ENCODE measurements at places on chromosomes 7 and 10.
A peak's percentile ranks its signal among the peaks of the same experiment; 100 is the strongest.

- DNase-seq = no peak
These were observed 36.5 kb downstream of the DDIT4 start for GRCh38 chr10:72310241-72310633.

- no peak for DNase-seq
These were observed 11.8 kb upstream of the PCGF5 start for GRCh38 chr10:91208642-91209041.

DNA sequence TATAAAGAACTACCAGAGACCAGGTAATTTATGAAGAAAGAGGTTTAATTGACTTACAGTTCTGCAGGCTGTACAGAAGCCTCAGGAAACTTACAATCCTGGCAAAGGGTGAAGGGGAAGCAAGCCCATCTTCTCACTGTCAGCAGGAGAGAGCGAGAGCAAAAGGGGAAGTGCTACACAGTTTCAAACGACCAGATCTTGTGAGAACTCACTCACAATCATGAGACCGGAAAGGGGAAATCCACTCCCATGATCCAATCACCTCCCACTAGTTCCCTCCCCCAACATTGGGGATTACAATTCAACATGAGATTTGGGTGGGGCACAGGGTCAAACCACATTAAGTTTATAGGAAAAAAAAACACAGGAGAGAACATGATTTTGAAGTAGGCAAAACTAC lies 222.1 kb upstream of the SHH start:
- no peak for DNase-seq

- DNase-seq = no peak
These were observed 540.0 kb downstream of the ETV1 start for GRCh38 chr7:13449460-13449859.

DNA sequence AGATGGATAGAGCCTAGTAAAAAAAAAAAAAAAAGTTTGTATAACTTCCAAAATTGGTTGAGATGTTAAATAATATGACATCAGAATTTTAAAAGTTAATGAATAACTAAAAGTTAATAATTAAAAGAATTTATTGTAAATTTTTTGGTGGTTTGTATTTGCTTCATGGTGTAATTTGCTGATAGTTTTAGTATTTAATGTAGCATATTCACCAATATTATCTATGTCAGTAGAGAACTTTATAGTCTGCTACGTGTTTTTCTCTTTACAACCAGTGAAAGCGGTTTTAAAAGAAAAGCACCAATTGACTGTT lies 51.8 kb upstream of the STEAP4 start:
- no peak for DNase-seq

GRCh38 chr10:86646933-86647332 lies 7.4 kb upstream of the OPN4 start:
- no peak for DNase-seq

GRCh38 chr10:29869593-29869992 lies 189.8 kb downstream of the JCAD start:
- no peak for DNase-seq

GRCh38 chr7:155533827-155534690 lies 12.3 kb downstream of the CNPY1 start:
- peak; percentile 18 for DNase-seq

DNA sequence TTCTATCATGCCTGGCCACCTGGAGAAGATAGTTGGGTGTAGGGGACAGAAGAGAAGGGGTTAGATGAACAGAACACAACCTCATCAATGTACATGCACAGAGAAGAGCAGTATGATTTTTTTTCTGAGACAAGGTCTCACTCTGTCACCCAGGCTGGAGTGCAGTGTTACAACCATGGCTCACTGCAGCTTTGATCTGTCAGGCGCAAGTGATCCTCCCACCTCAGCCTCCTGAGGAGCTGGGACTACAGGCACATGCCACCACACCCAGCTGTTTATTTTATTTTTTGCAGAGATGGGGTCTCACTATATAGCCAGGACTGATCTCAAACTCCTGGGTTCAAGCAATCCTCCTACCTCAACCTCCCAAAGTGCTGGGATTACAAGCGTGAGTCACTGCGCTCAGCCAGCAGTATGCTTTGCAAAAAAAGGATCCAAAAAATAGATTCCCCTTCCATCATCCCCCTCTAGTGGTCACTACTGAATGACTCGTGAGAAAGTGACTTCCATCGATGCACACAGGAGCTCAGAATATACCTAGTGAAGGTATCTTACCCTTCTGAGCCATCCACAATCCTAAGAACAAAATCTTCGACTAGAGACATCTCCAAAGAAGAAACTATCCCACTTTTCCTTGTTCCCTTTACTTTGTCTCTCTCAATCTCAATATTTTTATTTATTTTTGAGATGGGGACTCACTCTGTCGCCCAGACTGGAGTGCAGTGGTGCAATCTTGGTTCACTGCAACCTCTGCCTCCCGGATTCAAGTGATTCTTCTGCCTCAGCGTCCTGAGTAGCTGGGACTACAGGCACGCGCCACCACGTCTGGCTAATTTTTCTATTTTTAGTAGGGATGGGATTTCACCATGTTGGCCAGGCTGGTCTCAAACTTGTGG lies 21.0 kb downstream of the ZCWPW1 start:
- DNase-seq = peak; percentile 77

DNA sequence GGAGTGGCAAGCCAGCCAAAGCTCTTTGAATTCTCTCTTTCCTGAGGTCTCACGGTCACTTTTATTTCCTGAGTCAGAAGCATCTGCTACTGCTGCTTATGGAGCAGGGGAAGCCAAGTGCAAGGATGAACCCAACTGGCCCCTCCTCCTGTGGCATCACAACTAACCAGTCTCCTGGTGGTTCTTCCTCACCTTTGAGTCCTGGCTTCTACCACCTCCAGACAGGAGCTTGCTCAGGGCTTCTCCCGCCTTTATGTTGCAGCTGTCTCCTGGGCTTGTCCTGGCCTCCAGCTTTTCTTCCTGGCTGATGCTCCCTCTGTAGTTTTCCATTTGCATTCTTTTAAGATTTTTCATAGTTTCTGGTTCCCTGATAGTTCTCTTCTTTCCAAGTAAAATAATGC lies 349.7 kb upstream of the NRP1 start:
- DNase-seq = peak; percentile 34

DNA sequence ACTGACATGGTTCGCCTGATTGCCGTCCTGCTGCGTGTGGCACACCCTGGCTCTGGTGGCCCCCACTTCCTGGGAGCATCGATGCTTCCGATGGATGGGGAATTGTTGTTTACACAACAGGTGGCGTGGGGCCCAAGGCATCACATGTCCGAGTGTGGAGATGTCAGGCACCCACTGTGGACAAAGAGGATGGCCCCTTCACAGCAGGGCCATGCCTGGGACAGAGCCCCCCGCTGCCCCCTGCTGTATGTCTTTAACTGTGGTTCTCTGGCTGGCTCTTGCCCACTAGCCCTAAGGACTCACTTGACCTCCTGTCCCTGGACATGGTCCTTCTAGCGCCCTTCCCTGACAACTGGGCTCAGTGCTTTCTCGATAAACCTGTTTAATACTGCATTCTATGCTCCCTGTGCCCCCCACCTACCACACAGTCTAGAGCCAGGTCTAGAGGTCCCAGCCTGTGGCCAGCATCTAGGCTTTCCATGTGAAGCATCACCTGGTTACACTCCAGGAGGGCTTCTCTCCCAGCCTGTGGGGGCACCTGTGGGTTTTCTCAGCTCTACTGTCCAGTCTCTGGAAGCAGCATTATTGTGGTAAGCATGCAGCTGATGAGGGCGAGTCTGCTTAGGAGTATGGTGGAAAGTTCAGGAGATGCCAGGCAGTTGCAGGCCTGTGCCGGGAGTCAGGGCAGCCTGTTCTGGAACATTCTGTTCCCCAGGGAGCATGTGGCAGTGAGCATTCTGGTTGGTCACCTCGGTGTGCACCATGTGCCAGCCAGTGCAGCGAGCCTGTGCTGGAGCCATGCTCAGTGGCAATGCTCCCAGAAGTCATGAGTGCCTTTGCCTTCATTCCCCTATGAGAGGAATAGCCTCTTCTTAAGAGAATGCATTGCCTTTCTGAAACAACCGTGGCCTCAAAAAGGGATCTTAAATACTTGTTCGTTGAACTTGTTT lies 10.4 kb downstream of the ADCY1 start:
- no peak for DNase-seq

- DNase-seq = no peak
These were observed 53.7 kb downstream of the KIF5B start for GRCh38 chr10:32002531-32002930.

- no peak for DNase-seq
These were observed 768 bp upstream of the CPA1 start for GRCh38 chr7:130379532-130379920.

DNA sequence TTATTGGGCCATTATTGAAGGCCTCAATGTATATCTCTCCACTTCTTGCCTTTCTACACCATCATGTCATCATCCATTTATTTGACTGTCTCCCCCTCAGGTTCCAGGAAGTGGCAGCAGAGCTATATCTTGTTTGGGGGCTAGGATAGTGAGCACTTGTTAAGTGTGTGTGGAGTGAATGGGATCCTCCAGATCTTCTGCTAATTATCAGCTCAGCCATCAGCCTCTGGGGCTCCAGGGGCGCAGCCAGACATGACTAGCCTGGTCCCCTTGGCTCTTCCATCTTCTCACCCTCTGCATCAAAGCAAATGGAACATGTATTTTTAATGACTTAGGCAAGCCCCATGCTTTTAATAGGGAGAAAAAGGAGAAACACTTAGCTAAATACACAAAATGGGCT lies 176.5 kb downstream of the ARHGAP12 start:
- no peak for DNase-seq

- no peak for DNase-seq
These were observed 45.9 kb upstream of the ELAPOR2 start for GRCh38 chr7:87105401-87105800.

DNA sequence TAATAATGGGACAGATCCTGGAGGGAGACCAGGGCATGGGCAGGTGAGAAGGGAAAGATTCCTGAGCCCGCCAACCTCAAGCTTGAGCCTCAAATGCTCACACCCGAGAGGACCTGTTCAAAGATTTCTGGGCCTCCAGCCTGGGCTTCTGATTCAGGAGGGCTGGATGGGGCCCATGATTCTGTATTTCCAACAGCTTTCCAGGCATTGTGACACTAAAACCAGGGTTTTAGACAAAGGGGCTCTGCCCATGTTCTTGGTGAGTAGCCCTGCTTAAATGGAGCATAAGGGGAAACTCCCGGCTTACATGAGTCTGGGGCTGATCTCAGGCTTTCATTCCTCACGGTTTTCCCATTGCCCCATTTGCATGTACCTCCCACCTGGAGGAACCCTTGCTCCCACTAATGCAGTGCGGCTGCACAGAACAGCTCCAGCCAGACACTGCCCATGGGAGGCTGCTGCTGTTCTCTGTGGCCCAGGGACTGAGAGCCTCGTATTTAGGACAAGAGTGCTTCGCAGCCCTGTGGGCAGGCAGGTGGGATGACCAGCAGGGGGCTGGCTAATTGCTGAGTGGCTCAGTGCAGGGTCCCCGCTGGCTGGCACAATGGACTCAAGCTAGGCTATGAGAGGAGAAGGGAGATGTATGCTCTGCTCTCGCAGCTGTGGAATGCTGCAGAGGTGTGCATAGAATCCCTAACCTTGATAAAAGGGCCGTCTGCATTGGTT lies 135.3 kb upstream of the COBL start:
- DNase-seq = no peak

GRCh38 chr7:42492920-42493319 lies 255.9 kb upstream of the GLI3 start:
- no peak for DNase-seq

GRCh38 chr7:24197852-24198251 lies 86.1 kb upstream of the NPY start:
- DNase-seq = peak; percentile 61

GRCh38 chr7:56110611-56111010 lies 4.3 kb upstream of the CHCHD2 start:
- no peak for DNase-seq

DNA sequence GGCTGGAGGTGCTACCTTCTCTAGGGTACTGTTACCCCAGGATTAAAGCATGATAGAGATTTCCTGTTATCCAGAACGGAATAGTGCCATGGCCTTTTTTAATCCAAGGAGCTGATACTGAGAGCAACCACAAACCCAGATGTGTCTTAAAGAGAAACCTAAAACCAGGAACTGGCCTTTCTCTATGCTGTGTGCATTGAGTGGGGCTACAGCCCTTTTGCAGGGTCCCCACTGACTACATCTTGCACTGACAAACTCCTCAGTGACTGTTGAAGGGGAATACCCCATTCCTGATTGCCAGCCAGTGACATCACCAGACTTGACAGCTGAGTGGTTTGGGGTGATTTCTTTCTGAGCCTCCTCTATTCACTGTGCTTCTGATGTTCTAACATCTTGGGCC lies 81.9 kb upstream of the CAPZA2 start:
- no peak for DNase-seq

DNA sequence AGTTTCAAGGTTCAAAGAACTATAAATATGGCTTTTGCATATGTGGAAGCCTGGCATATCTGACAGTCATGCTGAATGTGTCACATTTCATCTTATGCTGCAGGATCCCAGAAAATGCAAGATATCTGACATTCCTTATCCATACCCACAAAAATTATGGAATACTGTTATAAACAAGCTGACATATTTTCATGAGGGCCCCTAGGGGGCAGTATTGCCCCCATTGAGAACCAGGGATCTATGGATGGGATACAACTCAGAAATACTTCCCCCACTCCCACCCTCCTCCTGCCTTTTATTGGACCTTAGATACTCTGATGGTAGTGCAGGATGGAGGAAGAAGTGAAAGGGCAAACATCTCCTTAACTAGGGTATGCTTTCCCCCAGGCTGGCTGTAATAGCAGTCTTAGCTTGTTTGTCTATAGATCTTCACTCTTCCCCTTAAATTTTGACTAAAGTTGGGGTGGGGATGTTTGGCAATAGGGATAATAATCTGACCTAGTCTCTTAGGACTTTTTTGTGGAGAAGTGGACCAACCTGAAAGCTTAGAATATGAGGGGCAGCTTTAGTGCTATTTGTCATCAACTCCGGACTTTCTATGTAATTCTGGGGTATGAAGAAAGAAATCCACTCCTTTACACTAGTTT lies 3.5 kb upstream of the GNGT1 start:
- peak; percentile 63 for DNase-seq

DNA sequence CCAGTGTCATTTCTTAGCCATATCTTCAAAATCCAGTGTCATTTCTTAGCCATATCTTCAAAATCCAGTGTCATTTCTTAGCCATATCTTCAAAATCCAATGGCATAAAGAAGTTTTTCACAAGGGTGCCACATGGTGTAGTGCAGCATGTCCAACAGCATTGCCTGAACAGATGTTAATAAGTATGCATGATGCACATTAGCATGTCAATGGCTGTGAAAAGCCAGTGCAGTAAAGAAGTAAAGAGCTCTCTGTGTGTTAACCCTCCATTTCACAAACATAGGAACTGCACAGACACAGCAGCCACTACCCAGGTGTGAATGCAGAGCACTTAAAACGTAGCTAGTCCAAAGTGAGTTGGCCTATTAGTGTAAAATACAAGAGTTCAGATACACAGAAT lies 89.8 kb downstream of the GNAI1 start:
- DNase-seq = no peak

Measured in fibroblast of skin of back (primary cell).